Brain pericyte (primary cell): ENCODE measurements at places on chromosomes 12 and 14.

DNA sequence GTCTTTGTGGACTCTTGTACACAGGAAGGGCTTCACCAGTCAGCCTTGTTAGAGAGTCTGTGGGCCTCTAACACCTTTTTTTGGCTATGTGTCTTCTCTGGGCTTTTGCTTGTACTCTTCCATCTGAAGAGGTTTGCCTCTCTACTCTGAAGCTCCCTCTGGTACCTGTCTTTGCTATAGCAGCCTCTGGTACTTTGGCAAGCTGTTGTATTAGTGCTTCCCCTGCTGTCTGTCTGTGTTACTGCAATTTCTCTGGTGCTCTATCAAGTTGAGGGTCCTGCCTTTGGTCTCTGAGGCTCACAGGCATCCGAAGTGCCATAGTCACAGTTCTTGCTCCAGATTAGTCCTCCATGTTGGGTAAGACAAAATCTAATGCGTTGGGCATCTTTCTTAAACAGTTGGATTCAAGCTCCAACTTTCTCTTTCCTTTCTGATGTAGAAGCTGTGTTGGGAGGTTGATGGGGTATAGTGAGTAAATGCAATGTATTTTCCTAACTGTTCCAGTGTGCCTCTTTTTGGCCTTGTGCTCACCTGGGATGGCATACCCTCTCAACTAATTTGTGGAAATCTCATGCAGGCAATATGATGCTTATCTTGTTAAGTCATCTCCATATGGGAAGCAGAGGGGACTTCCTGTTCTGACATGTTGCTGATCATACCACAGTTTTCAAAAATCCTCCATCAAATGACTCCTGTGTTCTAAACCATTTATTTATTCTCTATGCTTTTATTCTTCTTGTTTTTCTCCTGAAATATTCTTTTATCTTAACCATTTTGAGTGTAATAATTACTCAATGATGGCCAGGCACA, 88.8 kb downstream of the ATF7IP start:
- DNase-seq: no peak

DNA sequence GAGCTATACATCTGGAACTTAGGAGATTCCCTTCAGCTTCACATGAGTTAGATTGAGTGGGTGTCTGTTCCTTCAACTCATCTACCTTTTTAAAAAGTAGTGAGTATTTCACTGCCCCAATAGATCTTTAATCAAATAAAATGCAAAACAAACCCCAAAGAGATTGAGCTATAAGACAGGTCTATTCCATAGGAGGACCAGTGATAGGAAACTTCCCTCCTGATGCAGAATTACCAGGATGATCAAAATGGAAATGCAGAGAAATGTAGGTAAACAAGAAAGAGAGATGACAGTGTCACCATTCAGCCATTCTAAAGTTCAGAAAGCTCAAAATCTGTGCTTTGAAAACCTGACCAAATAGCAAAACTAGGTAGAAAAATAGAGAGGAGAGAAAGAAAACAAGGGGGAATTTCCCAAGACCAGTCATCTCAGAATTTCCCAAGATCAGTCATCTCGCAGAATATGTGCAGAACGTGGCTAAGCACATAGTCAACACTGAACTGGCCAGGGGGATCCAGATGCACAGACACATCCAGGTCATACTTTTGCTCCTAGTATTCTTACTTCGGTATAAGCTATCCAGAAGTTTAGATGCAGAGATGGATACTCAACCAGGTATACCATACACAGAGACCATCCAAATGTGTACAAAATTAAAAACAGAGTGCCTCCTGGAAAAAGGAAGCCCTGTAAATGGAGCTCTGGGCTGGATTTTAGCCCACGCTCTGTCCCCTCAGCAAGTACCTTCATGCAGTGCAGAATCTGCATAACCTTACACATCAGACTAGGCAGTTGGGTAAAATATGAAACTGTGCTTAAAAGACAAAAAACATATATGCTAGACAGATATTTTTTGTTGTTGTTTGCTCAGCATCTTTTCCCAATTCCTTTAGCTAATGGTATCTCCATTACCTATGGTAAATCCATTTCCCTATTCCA, 27.4 kb downstream of the SLC41A2 start:
- DNase-seq: no peak

GRCh38 chr12:81284137-81284536, 206.3 kb downstream of the ACSS3 start:
- no peak for DNase-seq

DNA sequence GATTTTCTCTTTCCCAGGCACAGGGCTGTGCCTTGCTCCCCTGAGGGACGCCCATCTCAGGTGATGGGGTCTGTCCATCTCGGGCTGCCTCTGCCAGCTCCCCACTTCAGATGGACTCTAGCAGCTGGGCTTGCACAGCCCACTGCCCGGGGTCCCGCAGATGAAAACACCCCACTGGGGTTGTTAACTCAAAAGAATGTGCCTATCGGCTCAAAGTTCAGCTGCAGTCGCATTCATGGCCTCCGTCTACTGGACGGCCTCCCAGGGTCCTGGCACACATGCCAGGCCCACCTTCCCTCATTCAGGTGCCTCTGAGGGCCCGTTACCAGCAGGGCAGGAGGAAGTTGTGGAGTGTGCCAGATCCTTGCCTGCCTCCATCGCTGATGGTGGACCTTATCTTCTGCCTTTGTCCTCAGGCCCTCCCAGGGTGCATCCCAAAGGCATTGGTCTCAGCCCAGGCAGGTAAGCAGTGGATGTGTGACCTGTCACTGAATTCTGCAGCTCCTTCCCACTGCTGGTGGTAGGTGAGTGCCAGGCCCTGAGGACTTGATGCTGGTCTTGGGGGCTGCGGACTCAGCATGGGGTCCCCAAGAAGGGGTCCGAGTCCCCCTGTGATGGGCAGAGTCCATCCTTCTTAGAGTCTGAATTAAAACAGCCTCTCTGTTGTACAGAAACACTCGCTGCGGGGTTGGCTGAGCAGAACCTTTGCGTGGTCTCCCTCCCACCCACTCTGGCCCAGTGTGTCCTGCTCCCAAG, 324.6 kb upstream of the DIO3 start:
- DNase-seq: no peak

DNA sequence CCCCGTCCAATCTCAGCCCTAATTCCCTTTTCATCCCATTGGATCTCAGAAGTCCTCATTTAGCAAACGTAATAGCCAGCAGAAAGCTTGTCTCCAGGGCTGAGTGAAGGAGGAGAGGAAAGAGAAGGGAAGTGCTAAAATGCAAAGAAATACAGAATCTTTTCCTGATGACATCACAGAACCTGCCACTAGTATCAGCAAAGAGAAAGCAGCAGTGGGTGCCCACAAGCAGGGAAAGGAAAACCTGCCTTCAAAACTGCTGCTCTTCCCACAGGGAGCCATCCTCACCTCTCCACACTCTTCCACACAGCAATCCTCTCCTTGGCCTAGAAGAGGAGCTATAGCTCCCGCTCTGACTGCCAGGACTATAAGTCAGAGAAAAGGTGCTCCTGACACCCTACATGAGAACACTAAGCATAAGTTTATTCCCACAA, 11.3 kb downstream of the MED13L start:
- no peak for DNase-seq

DNA sequence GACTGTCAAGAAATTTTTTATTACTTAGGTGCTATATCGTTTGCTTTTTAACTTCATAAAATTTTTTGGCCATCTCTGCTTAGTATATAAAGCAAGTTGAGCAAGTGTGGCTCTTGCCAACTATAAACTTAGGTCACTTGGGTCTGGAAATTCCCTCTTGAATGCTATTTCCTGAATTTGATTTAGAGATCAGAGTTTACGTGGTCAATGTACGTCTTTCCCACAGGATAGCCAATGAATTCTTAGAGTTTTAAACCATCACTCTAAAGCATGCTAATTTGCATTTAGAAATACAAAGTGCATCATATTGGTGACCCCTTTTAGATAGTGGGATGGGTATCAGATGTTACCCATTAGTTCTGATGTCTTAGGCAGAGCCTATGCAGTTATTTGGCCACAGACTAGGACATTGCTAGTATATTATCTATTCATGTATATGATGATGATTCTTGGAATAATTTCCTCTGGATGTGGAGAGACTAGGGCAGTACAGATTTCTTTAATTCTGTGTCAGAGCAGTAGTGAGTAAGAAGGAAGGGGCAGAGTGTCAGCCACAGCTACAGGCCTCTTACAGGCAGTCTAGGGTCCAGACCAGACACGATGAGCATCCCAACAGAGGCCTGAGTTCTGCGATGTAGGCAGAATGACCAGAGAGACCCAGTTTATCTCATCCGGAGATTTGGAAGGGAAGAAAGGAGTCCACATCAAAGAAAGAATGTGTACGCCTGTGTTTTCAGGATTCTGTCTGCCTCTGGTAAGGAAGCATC, 30.3 kb downstream of the SCN8A start:
- DNase-seq: no peak
